ENCODE measurements at places on chromosomes 6 and 20.

DNA sequence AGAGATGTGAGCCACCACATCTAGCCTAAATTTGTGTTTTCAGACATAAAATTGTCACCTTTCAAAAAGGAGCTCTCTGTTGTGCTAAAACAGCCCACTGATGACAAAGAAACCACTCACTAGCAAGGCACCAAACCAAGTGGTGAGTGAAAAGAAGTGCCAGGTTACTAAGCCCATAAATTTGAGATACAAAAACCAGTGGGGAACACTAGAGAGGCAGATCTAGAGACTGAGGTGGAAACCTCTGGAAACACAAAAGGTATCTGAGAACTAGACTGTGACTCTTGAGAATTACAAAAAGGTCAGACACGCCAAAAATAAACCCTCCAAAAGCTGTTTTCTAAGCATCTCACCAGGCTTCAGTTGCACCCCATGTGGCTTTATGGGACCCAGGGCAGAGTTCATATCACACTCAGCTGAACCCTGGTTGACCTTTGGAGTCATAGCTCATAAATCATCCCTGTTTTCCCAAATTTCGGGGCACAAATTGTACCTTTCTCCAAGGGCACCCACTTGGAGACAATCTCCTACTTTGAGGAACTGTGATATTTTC, 24.2 kb downstream of the SAMD3 start:
- DNase-seq: no peak

DNA sequence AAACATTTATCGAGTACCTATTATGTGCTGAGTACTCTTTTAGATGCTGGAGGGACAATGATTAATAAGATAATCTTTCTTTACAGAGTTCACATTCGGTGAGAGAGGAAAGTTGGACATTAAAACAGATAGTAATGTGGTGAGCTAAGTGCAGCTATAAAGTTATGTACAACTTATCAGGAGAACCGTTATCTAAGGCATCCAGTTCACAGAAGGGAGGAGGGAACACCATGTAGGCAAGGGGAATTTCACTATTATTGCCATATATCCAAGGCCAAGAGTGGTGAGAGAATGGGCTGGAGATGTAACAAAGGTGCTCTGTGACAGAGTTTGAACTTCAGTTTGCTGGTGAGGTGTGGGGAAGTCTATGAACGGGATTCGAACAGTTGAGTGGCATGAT, 105.8 kb downstream of the CARMIL1 start:
- no peak for DNase-seq

DNA sequence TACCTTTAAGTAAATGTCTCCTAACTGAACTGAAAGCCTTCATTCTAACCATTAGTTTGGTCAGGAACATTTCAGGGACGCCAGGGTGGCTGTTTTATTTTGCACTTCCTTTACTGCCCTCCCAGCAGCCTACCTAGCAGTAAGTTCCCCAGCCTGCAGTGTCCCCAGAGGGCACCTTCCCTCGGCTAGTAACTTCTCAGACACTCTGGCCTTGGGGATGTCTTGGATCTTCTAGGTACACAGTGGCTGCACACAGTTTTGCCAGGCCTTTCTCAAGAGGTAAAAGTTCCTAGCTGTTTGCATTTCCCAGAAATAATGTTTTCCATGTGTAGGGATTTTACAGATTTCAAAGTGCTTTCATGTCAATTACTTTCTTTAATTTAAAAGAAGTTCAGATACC, 378 bp upstream of the LAMA2 start:
- DNase-seq: no peak

DNA sequence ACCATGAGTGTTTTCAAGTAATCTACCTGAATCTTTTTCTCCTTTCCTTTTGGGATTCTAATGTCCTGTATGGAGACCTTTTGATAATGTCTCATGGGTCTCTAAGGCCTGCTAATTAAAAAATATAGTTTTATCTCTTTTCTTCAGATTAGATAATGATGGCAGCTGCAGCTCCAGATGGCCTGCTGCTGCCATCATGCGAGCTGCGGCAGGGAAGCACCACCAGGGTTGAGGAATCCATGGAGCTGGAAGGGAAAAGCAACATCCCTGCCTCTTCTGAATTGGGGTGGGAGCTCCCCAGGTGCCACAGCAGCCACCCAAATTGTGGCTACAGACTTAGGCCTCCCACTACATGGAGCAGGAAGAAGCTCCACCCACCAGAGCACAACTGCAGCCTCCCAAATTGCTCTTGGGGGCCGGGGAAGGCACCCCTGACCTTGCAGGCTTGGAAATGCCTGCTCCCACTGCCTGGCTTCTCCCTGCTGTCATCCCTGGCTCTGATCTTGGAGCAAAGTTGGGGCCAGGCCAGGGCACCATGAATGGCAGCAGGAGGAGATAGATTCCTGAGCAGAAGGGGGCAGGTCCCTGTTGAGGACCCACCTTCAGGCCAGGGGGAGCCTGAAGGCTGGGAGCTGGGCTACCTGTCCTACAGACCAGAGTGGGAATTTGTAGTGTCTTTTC, 189.6 kb upstream of the MAN1A1 start:
- DNase-seq: no peak

GRCh38 chr20:49859011-49859410, 46.4 kb downstream of the SLC9A8 start:
- no peak for DNase-seq

DNA sequence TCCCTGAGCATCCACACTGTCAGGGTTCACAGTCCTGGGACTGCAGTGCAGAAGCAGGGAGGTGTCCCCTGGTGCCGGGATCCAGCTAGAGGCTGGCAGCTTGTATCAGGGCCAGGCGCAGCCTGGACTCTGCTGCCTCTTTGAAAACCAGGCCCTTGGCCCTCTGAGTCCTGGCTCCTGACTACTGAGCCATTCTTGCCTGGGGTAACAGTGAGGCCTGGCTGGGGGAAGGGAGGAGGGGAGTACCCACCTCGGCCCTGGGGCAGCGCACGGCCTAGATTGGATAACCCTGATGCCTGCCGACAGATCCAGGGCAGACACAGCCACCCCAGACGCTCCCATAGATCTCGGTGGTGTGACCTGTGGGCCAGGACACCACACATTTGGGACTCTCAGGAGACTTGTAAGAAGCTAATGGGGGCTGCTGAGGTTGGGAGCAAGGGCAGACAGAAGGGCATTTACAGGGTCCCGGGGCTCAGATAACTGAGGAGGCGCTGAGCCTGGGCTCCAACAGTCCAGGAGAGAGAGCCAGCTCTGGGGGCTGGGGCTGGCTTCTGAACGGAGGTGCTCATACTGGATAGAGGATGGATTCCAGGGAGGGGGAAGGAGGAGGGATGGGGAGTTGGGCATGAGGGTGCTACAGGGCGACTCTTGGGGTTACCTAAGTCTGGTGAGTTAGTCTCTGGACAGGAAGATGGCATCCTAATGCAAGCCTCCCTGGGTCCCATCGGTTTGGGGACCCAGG, 30.5 kb downstream of the SPDEF start:
- DNase-seq: no peak

DNA sequence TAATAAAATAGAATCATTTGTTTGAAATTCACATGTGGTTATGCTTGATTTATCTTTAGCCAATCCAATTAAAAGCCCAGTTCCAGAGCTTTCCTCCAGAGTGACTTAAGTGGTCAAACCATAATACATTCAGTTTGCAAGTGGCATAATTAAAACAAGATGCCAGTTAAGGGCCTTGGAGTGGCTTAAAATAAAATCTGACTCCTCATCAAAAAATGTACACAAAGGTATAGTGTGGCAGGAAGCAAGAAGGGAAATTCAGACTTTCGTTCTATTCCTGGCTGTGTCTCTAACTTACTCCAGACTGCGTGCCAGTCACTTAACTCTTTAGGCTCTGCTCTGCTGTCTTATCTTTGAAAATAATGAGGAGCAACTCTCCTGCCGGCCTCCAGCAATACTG, 251.3 kb upstream of the PRND start:
- DNase-seq: no peak

DNA sequence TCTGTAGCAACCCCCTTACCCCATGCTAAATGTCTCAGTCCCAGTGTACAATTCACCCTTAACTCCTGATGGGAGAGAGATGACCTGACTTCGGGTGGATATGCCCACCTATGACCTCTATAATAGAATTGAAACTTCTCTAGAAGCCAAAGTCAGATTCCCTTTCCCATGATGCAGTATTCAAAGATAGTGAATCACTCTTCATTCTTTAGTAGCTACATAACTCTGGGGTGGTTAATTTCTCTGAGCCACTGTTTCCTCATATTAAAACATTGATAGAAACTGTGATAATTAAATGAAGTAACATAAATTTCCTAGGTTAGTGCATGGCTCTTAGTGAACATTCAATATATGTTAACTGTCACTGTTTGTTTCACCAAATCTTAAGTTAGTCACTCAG, 500.4 kb downstream of the COL12A1 start:
- DNase-seq: no peak

DNA sequence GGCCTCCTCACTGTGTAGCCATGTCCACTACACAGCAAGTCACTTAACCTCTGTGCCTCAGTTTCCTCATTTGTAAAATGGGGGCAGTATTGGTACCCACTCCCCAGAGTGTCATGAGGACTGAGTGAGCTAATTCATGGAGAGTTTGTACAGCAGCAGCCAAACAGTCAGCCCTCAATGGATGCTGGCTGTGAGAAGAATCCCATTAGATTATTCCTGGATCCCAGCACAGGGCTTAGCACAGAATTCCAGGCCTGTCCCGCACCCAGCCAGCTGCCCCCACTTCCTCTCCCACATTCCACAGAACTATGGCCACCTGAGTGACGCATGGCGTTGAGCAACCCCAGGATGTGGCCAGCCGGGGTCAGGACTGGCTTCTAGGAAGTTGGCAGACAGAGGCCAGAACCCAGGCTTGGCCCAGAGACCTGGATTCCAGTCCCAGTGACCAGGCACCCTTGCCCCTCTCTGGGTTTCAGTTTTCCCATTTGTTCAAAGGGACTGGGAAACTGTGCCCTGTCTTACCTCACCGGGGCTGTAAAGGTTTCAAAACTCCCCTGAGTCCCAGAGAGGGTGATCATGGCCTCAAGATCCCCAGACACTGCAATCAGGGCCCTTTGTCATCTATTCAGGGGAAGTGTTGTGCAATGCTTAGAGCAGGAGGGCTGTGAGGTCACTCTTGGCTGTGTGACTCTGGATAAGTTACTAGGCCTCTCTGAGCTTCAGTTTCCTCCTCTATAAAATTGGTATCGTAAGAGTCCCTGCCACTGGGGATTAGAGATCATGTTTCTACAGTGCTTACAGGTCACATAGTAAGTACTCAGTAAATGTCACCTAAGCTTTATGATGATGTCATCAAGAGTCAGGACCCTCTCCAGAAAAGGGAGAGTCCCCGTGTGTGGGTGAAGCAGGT, 3.0 kb upstream of the TGM2 start:
- no peak for DNase-seq

Data from hematopoietic multipotent progenitor cell treated with erythropoietin and hydrocortisone succinate and interleukin-3 and kit ligand, for 17 days (in vitro differentiated cells).